Cortex of kidney (tissue), 1 donor: ENCODE measurements at places on chromosomes 4 and X.

DNA sequence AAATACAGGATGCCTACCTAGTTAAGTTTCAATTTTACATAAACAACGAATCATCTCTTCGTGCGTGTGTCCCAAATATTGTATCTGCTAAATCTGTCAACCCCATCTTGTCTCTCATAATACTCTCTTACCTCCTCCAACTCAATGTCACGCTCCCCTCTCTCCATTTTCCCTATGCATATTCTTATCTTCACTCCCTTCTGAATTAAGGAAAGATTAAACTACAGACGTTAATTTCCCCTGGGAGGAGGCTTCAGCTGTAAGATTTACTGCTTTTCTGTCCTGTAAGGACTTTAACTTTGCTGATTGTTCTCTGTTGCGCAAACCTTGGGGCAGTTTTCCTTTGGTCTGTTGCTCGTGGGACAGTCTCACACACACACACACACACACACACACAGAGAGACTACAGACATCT is 455 bp upstream of the ABCB7 start:
- no peak for DNase-seq

DNA sequence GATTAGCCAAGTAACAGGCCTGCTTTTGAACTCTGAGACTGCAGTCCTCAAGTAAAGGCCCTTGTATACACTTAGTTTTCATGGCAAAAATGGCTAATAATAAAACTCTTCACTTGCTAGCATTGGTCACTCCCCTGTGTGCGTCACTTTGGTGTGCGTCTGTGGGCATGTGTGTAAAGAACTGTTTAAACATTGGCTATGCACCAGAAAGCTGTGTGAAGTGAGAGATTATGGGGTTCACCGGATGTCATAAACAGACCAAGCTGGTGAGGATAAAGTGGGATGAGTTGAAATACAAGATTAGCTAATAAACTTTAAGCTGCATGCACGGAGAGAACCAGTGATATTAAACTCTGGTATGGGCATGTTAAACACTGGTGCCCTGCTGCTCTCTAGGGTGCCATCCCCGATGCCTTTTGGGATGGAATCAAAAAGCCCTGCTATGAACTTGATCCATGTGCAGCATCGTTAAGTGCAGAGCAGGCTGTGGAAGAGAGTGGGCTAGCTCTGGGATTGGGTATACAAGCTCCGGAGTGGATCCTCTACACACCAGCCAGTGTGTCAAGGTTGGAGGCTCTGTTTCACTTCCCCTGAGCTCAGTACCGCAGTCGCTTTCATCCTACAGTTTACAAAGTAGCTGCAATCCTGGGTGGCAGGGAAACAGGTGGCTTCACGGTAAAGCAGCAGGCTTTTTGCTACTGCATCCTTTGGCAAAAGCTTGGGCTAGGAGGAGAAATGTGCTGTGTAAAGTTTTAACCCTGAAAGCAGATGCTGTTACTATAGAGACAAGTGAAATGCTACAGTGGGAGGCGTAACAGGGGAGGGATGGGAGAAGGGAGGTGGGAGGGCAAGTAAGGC is 108.3 kb upstream of the SLC4A4 start:
- DNase-seq: no peak

- no peak for DNase-seq
These were observed 1512.0 kb downstream of the ARAP2 start for GRCh38 chr4:34732176-34732950.

DNA sequence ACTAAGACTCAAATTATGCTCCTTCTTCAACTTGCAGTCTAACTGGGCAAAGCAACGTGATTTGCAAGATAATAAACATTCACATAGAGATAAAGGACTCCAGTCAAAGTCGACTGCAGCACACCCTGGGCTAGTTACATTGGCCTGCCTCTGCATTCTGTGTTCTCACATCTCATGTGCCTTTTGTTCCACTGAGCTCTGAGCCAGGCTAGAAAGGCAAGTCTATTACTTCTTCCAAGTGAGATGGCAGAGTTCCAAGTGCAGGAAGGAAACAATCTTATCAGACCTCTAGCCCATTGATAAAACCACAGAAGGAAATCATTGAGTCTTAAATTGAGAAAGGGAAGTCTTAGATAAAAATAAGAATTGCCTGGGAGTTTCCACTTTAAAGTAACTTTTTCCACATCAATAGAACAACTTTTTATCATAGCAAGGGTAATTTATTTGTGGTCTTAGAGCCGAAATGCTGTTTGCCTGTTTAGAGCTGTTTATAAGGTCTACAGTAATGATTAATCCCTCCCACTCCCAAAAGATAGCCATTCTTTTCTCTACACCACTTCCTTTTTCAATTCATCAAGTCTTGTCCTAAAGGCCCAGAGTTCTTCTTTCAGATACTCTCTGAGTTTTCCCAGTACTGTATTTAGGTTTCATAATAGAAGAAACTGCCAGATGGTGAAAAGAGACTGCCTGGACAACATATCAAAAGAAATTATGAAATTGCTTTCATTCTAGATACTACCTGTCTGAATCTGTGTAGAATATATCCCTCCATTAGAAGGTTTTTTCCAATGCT is 200.2 kb downstream of the GUCY2F start:
- DNase-seq: no peak

DNA sequence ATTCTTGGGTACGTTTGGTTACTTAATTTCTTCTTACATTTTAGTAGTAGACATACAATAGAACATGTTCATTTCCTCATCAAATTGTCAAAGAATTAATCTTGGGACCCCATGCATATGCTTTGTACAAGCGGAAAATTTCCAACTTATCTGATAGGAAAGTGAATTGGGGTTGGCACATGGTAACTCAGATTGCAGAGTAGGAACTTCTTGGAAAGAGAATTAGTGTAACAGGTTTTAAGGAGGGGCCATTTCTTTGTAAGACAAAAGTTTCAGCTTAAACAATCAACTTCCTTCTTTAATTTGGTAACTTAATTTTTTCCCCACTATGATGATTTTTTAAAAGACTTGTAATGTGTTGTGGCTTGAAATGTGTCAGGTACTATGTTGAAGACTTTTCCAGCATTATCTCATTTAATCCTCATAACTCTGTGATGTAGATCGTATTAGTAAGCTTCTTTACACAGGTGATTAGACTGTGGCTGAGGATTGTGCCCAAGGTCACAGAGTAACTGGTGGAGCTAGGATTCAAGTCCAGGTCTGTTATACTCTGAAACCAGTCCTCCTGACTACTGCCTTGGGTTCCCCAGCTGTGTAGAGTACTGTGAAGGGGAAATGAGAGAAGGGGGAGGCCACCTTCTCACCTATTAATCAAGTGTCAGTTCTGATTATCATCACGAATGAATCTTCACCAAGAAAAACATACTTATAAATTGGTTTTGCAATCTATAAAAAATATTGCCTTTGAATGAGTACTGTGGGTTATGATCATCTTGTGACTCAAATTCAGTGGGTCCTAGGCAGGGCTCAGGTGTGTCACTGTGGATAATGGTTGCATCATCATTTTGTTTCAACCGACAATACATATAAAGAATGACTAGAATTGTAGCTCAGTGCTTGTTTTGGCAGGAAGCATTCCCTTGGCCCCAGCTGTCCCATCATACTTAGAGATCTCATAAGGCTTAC is 4.3 kb downstream of the GK start:
- DNase-seq: no peak

- DNase-seq: no peak
These were observed 15.0 kb upstream of the MTNR1A start for GRCh38 chr4:186570193-186570996.

- no peak for DNase-seq
These were observed 860.1 kb upstream of the INTU start for GRCh38 chr4:126772662-126773061.

DNA sequence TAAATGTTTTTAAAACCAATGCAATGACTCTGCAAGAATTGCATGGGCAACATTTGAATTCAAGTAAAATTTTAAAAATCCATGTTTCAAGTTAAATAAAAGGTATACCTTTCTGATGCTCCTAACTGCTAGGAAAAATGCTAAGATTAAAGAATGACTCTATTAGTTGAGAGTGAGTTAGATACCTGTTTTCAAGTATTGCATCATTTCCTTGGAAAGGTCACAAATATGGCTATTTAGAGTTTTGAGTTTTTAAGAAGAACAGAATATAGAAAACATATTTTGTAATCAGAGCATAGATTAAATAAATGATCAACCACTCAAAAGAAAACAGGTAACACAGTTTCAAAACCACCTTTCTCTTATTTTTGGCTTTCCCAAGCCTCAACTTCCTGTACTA is 18.3 kb upstream of the NPY2R start:
- DNase-seq: no peak

- no peak for DNase-seq
These were observed 167.4 kb upstream of the NAP1L5 start for GRCh38 chr4:88865046-88865445.

DNA sequence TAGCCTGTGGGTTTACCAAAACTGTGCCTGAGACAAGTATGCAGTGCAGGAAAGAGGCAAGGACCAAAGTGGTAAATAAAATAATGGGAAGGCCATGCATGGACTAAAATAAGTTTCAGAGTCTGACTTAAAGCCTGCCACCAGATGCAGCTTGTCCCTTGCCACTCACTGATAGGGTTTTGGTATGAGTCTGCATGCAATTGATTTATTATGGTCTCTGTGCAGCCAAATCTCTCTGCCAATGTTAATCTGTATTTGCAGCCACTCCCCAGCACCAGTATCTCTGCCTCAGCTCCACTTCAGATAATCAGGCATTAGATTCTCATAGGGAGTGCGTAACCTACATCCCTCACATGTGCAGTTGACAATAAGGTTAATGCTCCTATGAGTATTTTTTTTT is 5.5 kb upstream of the FGF2 start:
- no peak for DNase-seq

DNA sequence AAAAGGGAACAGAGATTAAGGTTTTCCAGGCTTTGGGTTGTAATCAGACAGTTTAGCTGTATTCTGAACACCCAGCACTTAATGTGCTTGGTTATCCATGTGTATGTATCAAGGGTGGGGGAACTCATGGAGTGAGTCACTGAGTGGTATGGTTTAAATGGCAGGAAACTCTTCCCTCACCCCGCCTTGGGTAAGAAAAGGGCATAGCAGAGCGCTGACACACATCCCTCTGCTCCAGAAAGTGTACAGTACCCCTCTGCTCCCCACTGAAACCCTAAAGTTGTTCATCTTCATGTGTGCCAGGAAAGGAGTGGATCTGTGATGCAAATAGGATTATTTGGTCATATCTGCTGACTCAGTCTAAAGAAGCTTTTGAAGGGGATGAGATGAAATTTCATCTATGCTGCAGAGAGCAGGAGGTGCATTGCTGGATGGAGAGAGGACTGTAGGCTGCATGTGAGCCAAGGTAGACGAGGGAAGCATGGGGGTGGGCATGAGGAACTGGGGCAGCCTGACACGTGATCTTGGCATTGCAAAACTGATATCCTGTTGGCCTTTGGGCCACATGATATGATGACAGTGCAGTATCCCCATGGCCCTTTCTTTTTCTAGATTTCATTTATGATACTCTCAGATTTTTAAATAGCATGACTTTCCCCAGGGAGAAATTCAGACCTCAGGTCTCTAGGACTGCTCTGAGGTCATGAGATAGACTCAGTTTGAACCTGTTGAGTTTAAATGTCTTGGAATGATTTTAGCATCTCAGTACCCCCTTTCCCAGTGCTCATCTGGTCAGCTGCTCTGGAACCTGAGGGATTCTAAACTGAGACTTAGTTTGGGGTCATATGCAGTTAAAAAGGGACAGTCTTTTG is 84.8 kb downstream of the TMEM164 start:
- DNase-seq: no peak

GRCh38 chr4:182929296-182929695 is 12.1 kb upstream of the DCTD start:
- DNase-seq: no peak

DNA sequence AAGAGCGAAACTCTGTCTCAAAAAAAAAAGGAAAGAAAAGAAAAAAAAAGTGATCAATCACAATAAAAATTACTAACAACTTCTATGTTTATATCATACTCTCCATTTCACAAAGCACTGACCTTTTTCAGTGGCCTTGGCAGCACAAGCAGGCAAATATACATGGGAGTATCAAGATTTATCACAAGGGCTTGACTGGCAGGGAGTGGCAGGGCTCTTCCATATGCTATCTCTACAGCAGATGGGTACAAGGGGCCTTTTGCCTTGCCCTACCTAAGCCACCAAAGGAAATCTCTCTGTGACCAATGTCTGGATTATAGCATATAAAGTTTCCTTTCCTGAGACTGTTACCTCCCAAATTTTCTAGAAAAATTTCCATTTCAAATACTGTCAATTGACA is 24.4 kb downstream of the TSPAN5 start:
- no peak for DNase-seq

GRCh38 chrX:149073479-149073878 is 431.6 kb downstream of the IDS start:
- no peak for DNase-seq

DNA sequence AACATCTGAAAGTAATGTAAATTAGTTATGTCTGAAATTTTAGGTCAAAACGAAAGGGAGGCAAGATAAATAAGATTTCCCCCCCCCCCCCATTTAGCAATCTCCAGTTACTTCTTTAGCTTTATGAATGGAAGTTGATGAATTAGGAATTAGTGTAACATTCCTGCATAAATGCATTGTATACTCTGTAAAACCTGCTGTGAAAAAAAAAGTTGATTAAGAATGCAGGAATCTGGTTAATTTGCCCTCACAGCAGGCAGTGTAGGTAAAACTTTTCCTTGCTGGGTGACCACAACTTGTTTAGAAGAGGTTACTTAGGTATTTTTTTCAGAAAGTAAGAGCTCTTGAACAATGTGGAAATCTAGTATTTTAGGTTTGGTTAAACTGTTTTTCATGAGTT is 15.3 kb downstream of the LARP7 start:
- no peak for DNase-seq

DNA sequence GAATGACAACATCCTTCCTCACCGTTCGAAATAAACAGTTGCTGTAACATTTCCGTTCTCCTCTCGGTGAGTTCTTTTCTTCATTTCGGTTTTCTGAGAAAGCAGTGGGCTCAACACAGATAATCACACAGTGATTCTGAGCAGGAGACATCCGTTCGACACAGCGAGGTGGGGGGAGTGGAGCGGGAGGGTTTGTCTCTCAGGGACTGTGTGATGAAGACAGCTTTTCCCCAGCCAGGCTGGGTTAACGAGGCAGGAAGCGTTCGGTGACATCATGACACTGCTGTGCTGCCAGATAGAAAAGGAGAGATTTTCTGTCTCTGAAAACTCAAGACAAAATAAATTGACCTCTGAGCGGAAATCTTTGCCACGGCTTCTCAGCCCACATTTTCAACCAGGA is 119.3 kb downstream of the CRLF2 start:
- DNase-seq: no peak

DNA sequence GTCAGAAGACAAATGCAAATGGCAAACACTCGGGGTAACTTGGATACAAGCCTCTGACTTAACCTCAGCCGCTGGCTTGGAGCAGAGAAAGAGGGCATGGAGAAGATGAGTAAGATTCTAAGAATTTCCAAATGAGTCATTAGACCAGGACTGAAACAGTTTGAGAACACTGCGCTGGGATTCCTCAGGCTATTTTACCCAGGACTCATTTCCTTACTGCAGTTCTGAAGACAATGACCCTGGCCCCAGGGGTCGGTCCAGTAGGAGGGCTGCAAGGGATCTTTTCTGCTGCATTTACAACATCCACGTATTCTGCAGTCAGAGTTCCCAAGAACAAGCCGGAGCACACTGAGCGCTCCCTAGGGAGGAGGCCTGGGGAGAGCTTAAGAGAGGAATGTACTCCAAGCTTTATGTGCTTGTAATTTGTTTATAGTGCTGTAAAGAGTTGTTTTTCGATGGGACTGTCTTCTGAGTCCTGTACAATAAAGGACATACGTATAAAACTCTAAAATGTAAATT is 27.3 kb upstream of the SORBS2 start:
- DNase-seq: no peak
